ENCODE measurements at places on chromosomes 13 and 19.

DNA sequence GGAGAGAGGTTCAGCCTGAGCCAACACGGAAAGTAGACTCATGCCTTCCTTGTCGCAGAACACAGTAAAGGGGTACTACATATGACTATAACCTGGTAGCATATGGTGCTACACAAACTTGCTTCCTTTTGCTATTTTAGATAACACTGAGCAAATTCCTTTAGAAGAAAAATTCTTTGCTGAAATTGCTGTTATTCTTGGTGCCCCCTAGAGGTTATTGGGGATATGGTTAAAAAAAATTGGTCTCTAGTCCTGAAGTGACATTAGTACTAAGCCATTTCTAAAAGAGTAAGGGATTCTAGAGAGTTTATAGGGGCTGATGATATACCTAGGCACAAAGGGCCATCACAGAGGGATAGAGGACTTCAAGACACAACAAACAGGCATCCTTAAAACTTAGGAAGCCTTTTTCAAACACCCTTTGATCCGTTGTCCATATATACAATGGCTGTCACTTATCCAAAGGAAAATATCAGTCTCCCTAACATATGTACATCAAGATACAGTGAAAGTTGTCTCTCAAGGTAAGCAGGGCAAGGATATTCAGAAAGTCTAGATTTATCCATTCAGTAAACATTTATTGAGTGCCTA lies 13.9 kb upstream of the HS6ST3 start:
- DNase-seq: peak; percentile 7

DNA sequence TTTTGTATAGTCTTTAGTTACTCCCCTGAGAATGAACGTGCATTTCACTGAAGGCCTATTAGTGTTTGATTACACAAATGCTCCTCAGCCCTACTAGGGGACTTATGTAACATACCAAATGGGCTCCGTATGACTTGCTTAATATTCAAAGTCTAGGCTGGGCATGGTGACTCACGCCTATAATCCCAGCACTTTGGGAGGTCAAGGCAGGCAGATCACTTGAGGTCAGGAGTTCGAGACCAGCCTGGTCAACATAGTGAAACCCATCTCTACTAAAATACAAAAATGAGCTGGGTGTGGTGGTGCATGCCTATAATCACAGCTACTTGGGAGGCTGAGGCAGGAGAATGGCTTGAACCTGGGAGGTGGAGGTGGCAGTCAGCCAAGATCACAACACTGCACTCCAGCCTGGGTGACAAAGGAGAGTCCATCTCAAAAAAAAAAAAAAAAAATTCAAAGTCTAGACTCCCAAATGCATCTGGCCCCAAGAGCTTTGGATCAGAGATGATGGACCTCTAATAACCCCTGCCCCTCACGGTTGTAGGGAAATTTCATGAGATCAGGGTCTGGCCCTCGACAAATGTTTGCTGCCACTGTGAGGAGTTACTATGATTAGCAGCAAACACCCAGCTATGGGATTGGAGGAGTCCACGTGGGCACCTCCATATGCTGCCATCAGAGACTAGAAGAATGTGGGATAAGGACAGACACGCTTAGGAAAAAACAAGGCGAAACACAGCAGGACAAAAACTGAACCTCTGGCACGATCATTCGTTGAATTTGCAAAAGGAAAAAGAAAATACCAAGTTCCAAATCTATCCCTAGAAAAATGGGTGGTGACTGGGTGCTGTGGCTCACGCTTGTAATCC lies 4.6 kb downstream of the FBXO17 start:
- no peak for DNase-seq

- DNase-seq: no peak
Measured at GRCh38 chr13:46565808-46566750, 13.1 kb downstream of the LRCH1 start.

DNA sequence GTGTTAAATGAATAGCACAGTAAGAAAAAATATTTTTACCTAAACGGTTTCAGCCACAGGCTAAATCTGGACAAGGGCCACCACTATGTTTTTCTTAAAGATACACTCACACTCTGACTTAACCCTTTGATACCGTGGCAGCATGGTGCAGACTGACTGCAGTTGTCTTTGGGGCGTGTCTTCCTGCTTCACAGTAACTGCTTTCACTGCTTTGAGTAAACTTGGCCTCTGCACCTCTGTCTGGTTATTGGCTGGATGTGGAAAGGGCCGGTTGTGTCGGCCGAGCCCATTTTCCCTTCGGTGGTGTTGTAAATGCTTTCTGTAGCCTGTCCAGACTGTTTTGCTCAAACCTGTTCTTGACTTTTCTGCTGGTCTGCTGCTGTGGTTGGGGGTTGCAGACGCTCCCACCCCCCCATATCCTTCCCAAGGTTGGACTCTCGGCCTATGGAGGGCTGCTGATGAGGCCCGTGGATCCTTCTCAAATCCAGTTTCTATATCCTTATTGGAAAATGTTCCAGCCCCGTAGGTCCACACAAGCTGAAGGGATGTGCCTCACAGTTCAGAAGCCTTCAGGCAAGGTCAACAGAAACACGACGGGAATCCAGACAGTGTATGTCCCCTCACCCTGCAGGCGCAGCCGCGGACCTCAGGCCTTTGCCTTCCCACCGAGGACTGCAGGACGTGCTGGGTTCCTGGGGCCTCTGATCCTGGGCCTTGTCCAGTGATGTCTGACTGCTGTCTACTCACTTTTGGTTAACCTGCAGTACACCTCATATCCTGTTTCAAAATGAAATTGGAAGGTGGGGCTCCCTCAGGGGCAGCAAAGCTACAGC lies 90.2 kb upstream of the RNF113B start:
- DNase-seq: no peak

GRCh38 chr13:40629678-40630384 lies 36.6 kb downstream of the FOXO1 start:
- DNase-seq: no peak

- DNase-seq: no peak
Measured at GRCh38 chr13:26222520-26223046, 469 bp upstream of the RNF6 start.

DNA sequence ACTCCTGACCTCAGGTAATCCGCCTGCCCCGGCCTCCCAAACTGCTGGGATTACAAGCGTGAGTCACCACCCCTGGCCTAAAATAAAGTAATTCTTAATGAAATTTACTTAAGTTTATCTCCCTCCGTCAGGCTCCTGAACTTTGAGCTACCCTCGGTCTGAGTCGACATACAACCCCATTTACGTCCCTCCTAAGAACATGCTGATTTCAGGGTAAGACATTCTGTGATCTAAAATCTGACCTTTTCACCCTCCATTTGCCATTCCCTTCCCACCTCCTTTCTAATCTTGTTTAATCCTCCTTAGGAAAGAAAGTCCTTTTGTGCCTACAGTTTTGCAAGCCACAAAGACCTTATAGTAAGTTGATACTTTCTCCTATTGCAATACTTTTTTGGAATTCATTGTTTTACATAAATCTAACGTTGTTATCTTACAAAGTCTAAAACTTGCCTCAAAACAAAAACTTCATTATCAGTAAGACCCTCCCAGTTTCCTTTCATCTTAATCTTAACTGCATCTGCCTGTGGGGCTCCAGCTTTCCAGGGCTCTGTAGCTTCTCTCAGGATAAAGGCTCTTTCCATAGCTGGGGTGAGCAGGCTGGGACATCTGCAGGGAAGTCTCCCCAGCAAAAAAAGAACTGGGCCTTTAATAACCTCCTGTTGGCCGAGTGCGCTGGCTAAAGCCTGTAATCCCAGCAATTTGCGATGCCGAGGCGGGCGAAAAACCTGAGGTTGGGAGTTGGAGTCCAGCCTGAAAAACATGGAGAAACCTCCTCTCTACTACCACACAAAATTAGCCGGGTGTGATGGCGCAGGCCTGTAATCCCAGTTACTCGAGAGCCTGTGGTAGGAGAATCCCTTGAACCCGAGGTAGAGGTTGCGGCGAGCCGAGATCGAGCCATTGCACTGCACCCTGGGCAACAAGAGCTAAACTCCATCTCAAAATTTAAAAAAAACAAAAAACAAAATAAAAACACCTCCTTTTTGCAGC lies 143.1 kb downstream of the ZNF737 start:
- DNase-seq: no peak
